ENCODE measurements at places on chromosomes 2 and 18. TPM values are rescaled to one million over a fixed set of nuclear protein-coding genes. Genes with fewer than 3 reads are reported as not detected.
A peak's percentile ranks its signal among the peaks of the same experiment; 100 is the strongest.

MROH2A gene
- total RNA-seq: not detected

- no peak for DNase-seq
These were observed 115.1 kb downstream of the CMPK2 start for GRCh38 chr2:6750411-6751158.

GRCh38 chr2:51387235-51387634 is 355.3 kb upstream of the NRXN1 start:
- DNase-seq: no peak

- DNase-seq: no peak
These were observed 91.0 kb upstream of the LCLAT1 start for GRCh38 chr2:30356071-30356470.

LAMA3 gene
- 381 TPM for total RNA-seq

GRCh38 chr2:17736989-17737388 is 16.6 kb downstream of the SMC6 start:
- no peak for DNase-seq

GRCh38 chr2:173959358-173959884 is 5.8 kb downstream of the SP3 start:
- no peak for DNase-seq

DNA sequence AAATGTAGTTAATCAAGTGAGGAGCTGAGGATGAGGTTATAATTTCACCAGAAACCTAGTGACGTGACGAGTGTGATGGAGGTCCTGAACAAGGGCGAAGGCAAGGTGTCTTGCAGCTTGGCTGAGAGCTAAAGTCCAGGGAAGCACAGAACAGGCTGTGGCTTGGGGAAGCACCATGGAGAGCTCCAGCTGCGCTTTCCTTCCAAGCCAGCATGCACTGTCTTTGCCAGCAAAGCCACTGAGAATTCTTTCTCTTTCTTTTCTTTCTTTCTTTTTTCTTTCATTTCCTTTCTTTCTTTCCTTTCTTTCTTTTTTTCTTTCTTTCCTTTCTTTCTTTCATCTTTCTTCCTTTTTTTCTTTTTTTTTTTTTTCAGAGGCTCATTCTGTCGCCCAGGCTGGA is 239.3 kb downstream of the FBXO15 start:
- DNase-seq: peak; percentile 29

SKA1 gene
- 0.26 TPM for total RNA-seq

WNT10A gene
- 2.4 TPM for total RNA-seq

- no peak for DNase-seq
These were observed 48.9 kb downstream of the PSMD14 start for GRCh38 chr2:161357097-161357496.

DNA sequence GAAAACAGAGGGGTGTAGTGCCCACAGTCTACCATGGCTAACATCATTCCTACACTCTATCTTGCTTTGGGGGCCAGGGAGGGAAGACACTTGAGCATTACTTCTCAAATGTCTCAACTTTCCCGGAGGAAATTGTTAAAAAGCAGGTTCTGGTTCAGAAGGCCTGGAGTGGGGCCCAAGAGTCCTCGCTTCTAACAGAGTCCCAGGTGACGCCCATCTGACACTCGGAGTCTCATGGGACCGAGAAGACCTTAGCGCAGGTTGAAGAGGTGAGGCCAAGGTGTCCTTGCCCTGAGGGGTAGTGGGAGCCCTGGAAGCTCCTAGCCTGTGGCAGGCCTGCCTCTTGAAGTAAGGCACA is 40.1 kb downstream of the ZFP36L2 start:
- DNase-seq: no peak

AQP12A gene
- total RNA-seq: not detected
